Activated naive CD4-positive, alpha-beta T cell treated with anti-CD3 and anti-CD28 coated beads for 36 hours (primary cell): ENCODE measurements at places on chromosomes 13 and 19. TPM values are rescaled to one million over a fixed set of nuclear protein-coding genes. Genes with fewer than 3 reads are reported as not detected.

DNA sequence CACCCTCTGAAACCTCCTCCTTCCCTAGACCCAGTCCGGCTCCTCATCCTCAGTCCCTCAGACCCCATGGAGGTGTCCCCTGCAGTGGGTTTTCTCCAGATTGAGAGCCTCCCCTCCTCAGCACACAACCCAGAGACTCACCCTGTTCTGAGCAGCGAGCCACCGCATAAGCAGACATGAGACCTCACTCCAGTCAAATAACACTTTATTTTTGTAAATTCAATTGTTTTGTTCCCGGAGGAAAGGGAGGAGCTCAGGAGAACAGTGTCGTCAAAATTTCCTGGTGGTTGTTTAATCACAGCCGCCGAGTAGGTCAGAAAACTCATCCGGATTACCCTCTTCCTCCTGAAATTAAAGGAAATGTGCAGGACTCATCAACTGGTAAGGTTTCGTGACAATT lies 57.5 kb downstream of the ERICH4 start:
- no peak for DNase-seq

GRCh38 chr13:107678075-107678689 lies 537.2 kb downstream of the LIG4 start:
- DNase-seq, result no peak

GRCh38 chr19:44803442-44804428 lies 5.2 kb upstream of the BCAM start:
- DNase-seq, result no peak

LGALS4 gene
- not detected for total RNA-seq

RFPL4AL1 gene
- total RNA-seq, result not detected
